Tongue (tissue), 3 donors: ENCODE measurements at places on chromosomes 3 and 15. TPM values are rescaled to one million over a fixed set of nuclear protein-coding genes. Genes with fewer than 3 reads are reported as not detected.

- no peak for DNase-seq
Observed at GRCh38 chr15:100731267-100732152, 129.1 kb downstream of the ASB7 start.

DNA sequence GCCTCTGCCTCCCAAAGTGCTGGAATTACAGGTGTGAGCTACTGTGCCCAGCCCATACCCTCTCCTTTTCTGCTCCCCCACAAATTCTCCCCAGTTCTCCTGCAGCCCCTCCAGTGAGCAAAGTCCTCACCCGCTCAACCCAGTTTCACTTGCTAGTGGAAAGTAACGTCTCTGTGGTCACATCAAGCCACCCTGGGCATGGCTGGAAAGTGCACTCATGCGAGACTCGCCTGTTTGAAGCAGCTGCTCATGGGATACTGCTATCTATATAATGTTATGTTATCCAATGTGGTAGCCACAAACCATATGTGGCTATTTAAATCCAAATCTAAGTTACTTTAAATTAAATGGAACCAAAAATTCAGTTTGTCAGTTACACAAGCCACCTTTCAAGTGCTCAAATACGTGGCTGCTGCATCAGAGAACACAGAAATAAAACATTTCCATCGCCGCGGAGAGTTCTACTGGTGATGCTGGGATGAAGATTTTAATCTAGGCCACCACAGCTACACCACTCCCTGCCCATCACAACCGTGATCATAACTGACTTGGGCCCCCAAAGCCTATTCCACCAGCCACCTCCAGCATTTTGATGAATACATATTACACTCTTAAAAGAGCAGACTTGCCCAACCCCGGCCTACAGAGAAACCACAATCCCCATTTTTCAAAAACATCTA, 119.4 kb downstream of the LIPC start:
- no peak for DNase-seq

Gene GABRB3
- total RNA-seq, result 4.8 TPM

DNA sequence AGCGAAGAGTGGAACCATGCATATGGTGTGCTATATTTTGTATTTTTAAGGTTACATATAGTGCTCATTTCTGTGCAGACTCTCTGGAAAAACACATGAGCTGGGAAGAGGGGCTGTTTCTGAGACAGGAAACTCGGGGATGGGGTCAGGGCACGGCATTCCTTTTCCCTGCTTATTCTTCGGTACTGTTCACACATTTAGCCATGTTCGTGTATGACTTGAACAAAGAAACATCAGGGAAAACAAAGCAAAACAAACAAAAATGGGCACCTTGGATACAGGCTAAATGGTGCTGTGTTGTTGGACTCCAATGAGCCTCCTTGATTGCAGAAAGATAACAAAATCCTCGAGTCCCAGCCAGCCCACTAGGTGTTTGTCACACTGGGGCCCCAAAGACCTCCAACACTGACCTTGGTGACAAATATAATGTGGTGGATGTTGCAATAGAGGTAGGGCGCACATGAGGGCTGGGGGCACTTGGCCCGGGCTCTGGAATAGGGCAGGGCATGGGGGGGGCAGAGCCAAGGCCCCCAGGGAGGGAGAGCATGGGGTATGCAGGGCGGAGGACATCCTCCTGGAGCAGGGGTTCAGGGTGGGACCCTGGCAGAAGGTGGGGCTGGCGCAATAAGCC, 19.3 kb downstream of the DNASE1L3 start:
- no peak for DNase-seq

Gene RLBP1
- total RNA-seq, result not detected

Gene COL6A5
- total RNA-seq, result not detected

Gene GPR171
- total RNA-seq, result not detected

DNA sequence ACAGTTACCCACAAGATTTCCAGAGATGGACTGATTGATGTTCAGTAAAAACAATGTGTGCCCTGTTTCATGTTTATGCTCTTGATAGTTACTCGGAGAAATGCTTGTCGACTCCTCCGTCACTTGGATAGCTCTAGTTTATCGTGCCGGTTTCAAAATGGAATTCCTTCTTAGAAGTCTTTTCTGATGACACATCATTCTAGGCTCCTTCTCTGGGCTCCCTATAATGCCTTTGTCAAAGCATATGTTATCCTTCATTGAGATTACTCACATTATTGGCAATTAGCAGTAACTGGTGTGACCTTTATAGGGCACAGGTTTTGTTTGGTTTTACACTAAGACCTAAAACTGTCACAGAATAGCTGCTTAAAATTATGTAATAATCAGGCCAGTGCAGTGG, 201.8 kb downstream of the CNTN6 start:
- DNase-seq, result no peak

DNA sequence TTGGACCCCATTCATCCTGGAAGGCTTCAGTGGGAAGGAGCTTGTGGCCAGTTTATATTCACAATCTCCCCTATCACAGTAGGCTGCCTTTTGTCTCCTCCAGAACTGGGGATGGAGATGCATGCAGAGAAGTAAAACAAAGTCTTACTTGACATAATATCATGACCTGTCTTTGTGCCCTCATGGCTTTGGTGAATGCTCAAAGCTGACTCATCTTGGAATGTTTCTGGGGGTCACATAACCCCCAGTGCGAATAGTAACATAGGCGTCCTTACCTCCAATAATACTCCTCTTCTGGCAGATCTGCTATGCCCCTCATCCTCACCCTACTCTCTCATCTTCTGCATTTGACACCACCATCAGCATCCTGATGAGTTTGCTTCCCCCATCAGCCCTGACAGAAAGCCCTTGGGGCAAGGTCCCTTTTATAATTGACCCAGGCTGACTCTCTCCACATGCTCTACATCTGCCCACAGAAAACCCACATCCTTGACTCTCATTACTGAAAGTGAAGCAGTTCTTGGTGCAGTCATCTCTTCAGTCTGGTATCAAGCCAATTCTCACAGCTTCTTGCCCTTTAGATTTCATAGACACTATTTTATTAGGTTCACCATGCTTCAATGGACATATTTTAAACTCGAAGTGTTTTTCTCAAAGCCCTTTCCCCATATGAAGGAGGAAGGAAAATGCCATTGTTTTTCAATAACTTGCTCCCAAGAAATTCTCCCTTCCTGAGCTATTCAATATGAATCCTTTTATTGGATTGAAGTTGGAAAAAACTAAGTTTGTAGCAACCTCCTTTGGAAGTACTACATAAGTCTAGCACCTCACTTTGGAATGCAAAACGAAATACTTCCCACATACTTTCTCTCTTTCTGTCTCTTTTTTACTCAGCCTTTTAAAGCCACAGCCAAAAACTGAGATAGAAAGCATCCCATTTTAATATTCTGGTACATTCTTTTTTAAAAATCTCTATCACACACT, 36.6 kb downstream of the OSTN start:
- DNase-seq, result no peak

GRCh38 chr3:193829781-193830180, 236.8 kb downstream of the OPA1 start:
- DNase-seq, result peak; percentile 78

Gene PP2D1
- total RNA-seq, result not detected

DNA sequence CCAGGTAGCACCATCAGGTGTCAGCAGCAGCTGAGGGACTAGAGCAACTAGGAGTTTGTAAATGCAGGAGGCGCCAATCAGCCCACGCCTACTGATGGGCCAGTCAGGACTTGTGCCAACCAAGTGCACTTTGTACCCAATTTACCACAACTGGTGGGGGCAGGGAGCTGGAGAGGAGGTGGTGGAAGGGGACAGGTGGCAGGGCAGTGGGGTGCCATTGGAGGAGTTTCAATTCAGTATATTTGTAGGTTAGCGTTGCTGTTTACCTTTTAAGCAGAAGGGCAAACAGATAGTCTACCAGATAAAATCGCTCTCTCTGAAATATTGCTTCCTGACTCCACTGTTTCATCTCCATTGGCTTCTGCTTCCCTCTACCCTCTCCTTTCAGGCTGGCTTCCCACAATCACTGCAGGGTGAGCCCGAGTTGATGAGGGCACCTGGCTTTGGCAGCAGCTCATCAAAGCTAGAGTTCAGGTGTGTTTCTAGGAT, 75.7 kb downstream of the TRIM69 start:
- DNase-seq, result no peak
